Breast epithelium (tissue), 4 donors: ENCODE measurements at places on chromosomes 2 and 18. TPM values are rescaled to one million over a fixed set of nuclear protein-coding genes. Genes with fewer than 3 reads are reported as not detected.

DNA sequence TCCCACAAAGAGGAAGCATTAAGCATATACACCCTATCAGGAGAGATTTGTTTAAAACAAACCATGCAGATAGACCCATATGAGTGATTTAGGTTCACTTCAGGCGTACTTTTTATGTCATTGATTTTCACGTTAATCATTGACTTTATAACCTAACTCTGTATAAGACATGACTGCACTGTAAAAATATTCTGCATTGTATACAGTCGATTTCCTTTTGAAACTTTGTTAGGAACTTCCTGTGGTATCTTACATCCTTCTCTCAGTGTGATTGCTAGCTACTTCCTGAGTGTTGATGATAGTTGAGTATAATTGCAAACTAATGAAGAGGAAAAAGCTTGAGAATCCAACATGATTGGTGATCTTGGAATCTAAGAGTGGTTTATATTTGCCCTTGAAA, 69.4 kb downstream of the XIRP2 start:
- no peak for DNase-seq

- DNase-seq, result no peak
Observed at GRCh38 chr2:100771125-100771524, 48.8 kb upstream of the NPAS2 start.

DNA sequence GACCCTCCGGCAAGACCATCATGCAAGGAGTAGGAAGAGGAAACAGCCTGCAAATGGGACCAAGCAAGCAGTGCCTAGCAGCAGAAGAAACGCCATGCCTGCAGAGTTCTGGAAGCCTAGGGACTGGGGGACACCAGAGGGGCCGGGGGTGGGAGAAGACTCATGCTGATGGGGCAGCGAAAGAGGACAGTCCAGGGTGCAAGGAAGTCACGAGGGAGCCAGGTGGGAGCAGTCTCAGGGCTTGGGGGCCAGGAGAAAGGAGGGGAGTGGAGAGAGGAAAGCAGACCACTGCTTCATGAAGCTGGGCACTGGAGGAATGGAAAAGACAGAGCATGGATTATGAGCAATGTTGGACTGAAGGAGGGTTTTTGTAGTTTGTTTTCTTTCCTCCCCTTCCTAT, 119.4 kb upstream of the CAPN13 start:
- DNase-seq, result no peak

DNA sequence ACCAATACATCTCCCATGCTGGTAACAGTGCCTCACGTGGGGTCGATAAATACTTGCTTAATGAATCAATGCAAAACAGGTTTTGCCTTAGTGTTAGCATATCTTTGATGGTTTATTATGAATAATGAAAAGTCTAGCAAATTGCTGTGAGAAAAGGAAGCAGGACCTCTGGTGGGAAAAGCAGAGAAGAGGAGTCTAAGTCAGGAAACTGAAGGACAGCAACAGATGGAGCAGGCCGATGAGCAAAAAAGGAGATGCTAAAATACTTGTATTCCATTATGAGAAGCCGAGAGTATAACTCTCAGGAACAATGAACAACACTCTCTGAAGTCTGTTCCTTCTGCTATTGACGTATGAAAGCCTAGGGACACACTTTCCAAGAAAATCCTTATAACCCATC, 555.2 kb upstream of the KLHL29 start:
- DNase-seq, result no peak

- no peak for DNase-seq
Observed at GRCh38 chr2:132692816-132693215, 22.8 kb upstream of the LYPD1 start.

GRCh38 chr2:218419630-218420216, 800 bp downstream of the VIL1 start:
- DNase-seq, result no peak

- no peak for DNase-seq
Observed at GRCh38 chr2:176490061-176490861, 221.0 kb downstream of the MTX2 start.

- DNase-seq, result no peak
Observed at GRCh38 chr2:132901661-132902060, 231.7 kb upstream of the LYPD1 start.

- DNase-seq, result no peak
Observed at GRCh38 chr2:66832646-66833435, 397.9 kb downstream of the MEIS1 start.

CPLX4 gene
- not detected for total RNA-seq

KCNIP3 gene
- total RNA-seq, result 14.4 TPM

TRIM43 gene
- total RNA-seq, result not detected

C2orf15 gene
- total RNA-seq, result 4.8 TPM

PLEKHH2 gene
- total RNA-seq, result 42.1 TPM
